Activated CD4-positive, alpha-beta T cell treated with anti-CD3 and anti-CD28 coated beads, Interleukin-2, amount 50 U/mL, for 4 hours (primary cell): ENCODE measurements at places on chromosomes 5 and 9.

DNA sequence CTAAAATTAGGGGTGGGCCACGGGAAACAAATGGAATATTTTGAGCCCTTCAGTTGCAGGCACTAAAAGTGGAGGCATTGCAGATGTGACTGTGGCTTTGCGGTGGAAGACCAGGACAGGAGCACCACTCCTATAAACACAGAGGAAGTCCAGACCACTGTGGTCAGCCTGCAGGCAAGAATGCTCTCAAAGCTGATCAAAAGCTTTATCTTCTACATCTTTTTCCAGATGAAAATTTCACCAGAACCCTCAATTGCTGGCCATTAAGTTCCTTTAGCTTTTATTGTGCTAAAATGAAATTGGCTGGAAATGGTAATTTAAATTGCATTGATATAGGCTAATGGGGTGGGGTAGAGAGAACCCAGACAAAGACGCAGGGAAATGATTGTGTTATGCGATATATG lies 208.8 kb downstream of the ERCC6L2 start:
- no peak for DNase-seq

- peak; percentile 23 for DNase-seq
These were observed 25.8 kb upstream of the HSD17B3 start for GRCh38 chr9:96327694-96328352.

- no peak for DNase-seq
These were observed 285.8 kb upstream of the RASA1 start for GRCh38 chr5:86981898-86982297.

- no peak for DNase-seq
These were observed at the start of gene SPOCK1 for GRCh38 chr5:137498736-137499505. Gene SPOCK1, minus strand, starts transcription at chr5:137499326.

DNA sequence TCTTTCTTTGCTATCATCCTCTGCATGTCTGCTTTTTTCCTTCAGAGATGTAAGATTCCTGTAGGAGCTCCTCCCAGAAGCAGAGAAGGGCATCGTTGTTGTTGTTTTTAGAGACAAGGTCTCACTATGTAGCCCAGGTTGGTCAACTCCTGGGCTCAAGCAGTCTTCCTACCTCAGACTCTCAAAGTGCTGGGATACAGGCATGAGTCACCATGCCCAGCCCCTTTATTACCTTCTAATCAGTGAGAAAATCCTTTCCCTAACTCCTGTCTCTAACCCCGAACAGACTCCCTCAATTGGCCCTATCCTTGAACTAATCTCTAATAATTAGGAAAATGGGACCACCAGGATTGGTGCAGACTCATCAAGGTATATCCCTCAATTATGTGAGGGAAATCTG lies 64.4 kb downstream of the GALNT10 start:
- DNase-seq = no peak

DNA sequence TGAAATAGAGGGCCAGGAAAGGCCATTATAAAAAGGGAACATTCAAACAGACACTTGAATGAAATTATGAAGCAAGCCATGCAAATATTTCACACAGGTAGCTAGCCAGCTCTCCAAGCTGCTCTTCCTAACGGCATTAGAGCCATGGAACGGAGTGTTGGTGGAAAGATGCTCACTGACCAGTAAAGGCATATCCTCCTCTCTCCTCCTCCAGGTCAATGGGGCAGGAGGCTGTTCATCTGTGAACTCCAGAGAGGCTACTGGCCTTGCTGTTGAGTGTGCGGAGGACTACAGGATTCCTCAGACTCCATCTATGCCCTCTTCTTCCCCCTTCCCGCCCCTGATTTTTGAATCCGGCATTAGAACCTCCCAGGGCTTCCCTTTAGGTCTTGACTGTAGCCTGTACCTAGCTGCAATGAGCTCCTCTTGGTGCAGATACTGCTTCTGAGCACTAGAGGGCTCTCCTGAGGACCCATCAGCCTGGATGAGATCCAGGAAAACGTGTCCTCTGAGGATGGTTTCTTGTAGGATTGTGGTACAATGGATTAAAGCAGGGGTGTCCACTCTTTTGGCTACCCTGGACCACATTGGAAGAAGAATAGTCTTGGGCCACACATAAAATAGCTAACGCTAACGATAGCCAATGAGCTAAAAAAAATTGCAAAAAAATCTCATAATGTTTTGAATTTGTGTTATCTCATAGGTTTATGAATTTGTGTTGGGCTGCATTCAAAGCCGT lies 162.2 kb downstream of the SREK1 start:
- peak; percentile 12 for DNase-seq

DNA sequence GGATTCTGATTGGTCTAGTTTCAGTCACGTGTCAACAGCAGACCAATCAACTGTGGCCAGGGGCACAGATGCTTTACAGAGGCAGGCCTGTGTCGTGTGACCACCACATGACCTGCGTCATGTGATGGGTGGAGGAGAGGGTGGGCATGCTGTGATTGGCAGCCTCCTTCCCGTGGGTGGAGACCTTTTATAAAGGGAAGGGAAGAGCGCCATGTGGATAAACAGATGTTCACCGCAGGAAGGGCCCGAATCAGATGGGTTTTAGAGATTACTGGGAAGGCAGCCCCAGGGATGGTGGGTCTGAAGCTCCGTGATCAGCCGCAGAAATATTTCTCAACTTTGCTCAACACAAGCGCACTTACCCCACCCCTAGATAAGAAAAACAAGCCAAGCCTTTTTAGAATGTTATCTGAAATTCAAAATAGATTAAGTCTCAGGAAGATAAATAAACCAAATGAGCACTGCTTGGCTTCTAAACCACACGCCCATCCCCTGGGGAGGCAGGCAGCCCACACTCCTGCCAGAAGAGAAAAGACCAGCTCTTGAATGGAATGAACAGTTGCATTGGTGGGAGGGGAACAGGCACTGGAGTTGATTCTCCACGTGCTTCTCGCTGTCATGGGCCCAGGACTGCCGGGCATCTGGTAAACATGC lies 43.6 kb downstream of the ROPN1L start:
- DNase-seq = no peak

GRCh38 chr5:151221574-151221973 lies 2.3 kb downstream of the CCDC69 start:
- DNase-seq = no peak
